ENCODE measurements at places on chromosomes 2 and 18.

DNA sequence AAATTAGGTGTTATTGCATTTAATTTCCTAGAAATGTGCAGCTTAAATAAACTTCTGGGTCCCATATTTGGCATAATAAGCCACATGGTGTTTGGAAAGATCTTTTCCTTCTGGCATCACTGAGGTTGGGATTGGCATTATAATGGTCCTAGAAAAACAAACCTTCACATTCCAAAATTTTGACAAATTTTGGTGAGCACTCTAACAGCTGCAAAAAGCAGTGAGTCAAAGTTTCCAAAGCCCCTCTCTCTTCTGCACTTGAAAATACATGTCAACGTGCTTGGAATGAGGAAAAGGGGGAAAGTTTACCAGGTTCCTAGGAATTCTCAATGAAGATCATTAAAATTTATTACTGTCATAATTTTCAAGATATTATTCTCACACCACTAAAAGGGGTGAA is 77.8 kb upstream of the STK17B start:
- DNase-seq, result no peak

GRCh38 chr2:241563031-241563507 is 4.5 kb downstream of the BOK start:
- no peak for DNase-seq

- DNase-seq, result no peak
These were observed 92.2 kb downstream of the ALPK2 start for GRCh38 chr18:58536534-58537271.

- no peak for DNase-seq
These were observed 633.9 kb downstream of the PLCL1 start for GRCh38 chr2:198438331-198438730.

- no peak for DNase-seq
These were observed 76.7 kb downstream of the GFPT1 start for GRCh38 chr2:69310111-69311023.

- no peak for DNase-seq
These were observed 720 bp downstream of the KRTCAP3 start for GRCh38 chr2:27442920-27443282.

- DNase-seq, result no peak
These were observed 79.4 kb downstream of the MAIP1 start for GRCh38 chr2:200034816-200035215.

DNA sequence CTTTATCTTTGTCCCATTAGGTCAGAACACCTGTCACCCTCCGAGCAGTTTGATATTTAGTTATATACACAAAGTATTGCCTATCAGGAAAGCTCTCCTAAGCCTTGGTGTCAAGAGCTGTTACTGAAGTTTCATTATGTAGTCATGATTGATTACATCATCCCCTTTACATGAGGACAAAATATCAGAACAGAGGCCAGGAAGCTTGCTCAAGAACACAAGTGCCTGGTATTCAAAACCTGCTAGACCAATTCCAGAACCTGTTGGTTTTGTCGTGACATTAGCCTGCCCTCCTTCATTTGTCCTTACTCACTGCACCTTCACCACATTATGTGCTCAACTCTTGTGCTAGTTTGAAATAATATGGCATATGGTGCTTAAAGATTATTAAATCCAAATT is 377.1 kb downstream of the CDH19 start:
- DNase-seq, result no peak

DNA sequence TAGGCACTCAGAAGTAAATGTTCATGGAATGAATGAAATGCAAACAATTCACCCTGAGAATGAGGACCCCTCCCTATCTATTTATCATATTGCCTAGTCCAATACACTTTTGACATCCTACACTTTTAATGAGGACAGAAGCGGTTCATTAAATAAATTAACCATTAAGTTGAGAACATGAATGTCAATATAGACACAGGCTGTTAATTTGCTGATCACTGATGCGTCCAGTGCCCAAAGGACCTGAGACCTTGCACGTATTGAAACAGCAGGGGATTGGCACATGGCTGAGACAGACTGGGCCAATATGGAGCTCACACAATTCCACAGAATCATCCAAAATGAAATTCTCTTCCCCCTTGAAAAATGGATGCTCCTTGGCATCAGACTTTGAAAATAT is 430.0 kb downstream of the SLC4A3 start:
- DNase-seq, result no peak

DNA sequence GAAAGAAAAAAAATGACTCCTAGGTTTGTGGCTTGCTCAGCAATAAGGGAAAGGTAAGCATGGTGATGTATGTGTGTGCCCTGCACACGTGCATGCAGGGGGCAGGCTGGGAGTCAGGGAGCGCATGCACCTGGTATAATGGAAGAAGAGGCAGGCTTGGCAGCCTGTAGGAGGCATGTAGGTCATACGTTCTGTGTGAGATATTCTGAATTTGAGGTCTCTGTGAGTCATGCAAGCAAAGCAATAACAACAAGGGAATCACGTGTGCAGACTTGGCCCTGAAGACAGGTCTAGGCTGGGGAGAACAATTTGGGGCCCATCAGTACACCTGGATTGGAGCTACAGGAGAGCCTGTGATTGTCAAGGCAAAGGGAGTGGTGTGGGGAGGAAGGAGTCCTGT is 94.5 kb upstream of the TTC39C start:
- DNase-seq, result no peak

- DNase-seq, result no peak
These were observed 62.3 kb upstream of the NABP1 start for GRCh38 chr2:191615596-191615995.

GRCh38 chr2:236254001-236254400 is 10.2 kb downstream of the ASB18 start:
- no peak for DNase-seq

- no peak for DNase-seq
These were observed 257.1 kb upstream of the SPOPL start for GRCh38 chr2:138244501-138244925.

- DNase-seq, result peak; percentile 53
These were observed 4.7 kb downstream of the NRP2 start for GRCh38 chr2:205686783-205687640.

DNA sequence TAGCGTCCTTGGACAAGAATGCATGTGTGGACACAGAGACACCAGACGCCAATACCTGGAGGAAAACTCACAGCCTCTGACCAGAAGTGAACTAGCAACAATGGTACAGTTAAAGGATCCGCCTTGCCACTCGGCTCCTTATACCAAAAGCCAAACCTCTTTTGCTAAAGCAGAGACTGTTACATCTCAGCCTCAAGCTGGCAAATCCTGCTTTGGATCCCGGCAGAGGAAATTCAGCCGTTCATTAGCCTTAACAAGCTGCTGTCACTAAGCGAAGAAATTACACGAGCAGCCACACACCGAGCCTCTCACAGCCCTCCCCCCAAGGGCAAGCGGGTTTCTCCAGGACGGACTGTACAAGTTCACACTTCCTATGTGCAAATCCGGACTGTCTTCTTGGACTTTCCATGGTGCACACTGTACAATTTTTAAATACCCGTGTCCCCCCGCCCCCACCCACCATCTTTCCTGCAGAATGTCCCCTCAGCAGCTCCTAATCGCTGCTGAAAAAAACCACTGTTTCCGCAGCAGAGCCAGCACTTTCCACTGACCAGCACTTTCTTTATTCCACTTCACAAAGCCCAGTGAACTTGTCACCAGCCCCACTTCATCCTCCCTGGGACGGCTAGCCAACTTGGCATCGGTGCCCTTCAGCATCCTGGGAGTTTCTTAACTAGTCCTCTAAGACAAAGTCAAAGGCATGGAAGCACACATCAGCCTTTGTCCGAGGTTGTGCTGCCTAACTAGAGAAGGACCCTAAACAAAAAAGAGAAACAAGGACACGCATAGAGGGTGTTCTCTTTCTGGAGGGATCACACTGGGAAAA is 1.5 kb downstream of the KLF7 start:
- DNase-seq, result peak; percentile 14

GRCh38 chr2:140696449-140696848 is 1434.4 kb downstream of the LRP1B start:
- no peak for DNase-seq

DNA sequence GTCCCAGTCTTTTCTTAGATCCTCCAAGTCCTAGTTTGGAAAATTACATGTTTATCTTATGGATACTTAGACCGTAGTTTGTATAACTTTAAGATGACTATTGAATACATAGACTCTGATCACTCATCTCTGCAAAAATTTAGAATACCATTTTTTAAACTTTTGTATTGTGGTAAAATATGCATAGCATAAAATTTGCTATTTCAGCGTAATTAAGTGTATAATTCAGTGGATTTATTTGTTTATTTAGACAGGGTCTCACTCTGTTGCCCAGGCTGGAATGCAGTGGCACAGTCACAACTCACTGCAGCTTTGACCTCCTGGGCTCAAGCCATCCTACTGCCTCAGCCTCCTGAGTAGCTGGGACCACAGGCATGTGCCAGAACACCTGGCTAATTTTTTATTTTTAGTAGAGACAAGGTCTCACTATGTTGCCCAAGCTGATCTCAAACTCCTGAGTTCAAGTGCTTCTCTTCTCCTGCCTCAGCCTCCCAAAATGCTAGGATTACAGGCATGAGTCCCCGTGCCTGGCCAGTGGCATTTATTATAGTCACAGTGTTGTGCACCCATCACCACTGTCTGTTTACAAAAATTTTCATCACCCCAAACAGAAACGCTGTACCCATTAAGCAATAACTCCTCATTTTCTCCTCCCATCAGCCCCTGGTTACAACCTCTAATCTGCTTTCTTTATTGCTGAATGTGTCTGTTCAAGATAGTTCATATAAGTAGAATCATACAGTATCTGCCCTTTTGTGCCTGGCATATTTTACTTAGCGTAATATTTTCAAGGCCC is 90.0 kb downstream of the MAP3K20 start:
- no peak for DNase-seq

- DNase-seq, result no peak
These were observed 105.9 kb downstream of the PXDN start for GRCh38 chr2:1638281-1638860.

DNA sequence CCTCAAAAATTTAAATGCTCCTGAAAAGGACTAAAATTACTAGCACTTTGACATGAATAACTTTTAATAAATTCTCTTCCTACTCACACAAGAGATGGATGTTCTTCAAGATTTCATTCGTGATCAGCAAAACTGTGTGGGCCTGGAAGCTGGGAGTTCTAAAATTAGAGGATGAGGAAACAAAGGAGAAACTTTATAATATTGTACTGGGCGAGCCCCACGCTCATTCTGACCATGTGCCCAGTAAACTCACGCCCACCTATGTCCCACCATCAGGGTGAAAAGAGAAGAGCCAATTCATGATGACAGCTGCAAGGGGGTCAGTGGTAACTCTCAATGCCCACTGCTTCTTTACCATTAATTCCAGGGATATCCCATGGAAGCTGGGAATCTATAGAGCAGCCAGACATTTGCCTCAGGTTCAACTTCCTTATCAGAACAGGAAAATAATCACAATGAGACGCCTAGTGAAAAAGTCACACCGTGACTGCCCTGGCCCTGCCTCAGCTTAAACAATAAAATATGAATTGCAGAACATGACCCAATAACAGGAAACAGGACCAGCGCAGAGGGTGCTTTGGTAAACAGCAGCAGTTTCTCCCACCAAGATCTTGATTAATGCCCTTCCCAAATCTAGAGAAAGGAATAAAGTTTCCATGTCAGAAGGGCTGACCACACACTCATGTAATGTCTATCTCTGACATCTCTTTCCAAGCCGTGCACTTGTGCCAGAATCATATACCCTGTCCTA is 438.6 kb downstream of the TXNL1 start:
- no peak for DNase-seq

GRCh38 chr2:237217995-237218616 is 132.4 kb downstream of the COPS8 start:
- DNase-seq, result no peak

- no peak for DNase-seq
These were observed 264.6 kb upstream of the THUMPD2 start for GRCh38 chr2:40043641-40044040.

DNA sequence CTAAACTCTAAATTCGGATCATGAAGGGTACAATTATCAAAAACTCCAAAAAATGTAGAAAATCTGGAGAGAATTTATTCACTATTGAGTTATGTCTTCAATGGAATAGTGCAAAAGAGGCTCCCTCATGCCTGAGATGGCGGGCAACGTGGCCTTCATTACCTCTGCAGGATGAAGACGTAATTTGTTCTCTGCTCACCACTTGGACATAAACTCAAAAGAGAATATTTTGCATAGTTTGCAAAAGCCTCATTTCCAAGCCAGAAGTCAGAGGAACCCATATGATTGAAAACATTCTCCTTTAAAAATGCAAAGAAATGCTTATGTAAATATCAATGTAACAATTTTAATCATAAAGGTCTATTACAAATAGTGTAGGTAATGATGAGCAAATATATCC is 58.7 kb downstream of the SLC25A12 start:
- no peak for DNase-seq

DNA sequence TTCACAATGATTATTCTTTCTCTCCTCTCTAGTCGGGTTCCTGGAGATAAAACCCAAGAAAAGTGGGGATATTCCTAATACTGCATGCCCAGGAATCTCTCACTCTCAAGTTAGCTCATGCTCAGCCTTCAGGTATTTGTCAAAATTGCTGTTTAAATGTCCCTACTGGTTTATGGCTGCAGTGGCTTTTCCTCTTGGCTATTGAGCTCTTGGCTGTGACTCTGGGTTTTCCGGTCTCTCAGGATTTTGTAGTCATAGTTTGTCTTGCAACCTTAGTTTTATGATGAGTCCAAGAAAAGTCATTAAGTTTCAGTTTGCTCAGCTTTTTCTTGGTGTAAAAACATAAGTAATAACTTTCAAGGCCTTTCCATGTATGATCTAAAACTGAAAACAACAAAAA is 820.7 kb upstream of the HS6ST1 start:
- DNase-seq, result no peak

DNA sequence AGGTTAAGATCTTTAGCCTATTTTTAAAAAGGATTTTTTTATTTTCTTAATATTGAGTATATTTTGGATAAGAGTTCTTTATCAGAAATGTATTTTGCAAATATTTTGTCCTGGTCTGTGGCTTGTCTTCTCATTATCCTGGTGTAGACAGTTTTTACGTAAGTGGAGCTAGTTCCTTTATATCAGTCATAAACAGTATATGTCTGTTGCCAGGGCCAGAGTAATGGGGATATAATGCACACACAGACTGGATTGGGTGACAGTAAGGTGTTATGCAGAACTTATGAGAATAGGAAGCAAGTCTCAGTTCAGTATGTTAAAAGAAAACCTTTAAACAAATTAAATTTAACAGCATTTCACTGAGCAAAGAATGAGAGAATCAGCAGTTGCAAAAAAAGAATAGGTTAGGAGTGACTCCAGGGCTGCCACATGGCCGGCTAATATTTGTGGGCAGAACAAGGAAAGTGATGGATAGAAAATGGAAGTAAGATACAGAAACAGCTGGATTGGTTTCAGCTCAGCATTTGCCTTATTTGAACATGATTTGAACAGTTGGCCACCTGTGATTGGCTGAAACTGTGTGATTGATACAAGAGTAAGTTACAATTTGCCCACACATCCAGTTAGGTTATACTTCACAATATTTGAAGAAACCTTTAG is 61.1 kb upstream of the ZNG1B start:
- DNase-seq, result no peak

- no peak for DNase-seq
These were observed 2.5 kb downstream of the BCL11A start for GRCh38 chr2:60550984-60551239.

- no peak for DNase-seq
These were observed 158.6 kb upstream of the SERTAD2 start for GRCh38 chr2:64812285-64812684.
